Stimulated activated CD4-positive, alpha-beta T cell treated with anti-CD3 and anti-CD28 coated beads, Interleukin-1b, Interleukin-23, amount 100 ng/mL, for 48 hours (primary cell): ENCODE measurements at places on chromosomes 11 and 22.
A peak's percentile ranks its signal among the peaks of the same experiment; 100 is the strongest.

- DNase-seq = no peak
Observed at GRCh38 chr11:722346-722811, 16.3 kb downstream of the EPS8L2 start.

DNA sequence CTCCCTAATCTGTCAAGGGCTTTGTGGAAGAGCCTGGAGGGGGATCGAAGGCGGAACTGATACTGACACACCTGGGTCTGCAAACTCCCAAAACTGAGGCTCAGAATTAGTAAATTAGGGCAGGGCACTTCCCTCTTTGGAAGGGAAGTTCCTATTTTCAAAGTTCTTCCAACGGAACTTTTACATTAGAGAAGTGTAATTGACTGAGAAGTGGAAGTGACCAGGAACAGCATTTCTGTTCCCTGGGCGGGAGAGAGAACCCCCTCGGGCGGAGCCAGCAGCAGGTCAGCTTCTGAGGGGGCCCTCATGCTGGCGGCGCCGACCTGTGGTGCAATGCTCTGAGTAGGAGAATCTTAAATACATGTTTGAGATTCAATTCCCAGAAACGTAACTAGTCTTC, 1.1 kb upstream of the CBL start:
- DNase-seq = no peak

GRCh38 chr11:79040348-79040747, 400.5 kb downstream of the TENM4 start:
- DNase-seq = no peak

- no peak for DNase-seq
Observed at GRCh38 chr11:12377106-12377823, at the start of gene PARVA. Gene PARVA, plus strand, starts transcription at chr11:12377571. Its CDS starts 77 bp downstream, at chr11:12377648.

- no peak for DNase-seq
Observed at GRCh38 chr11:57438345-57439285, 11.7 kb upstream of the SLC43A3 start.

DNA sequence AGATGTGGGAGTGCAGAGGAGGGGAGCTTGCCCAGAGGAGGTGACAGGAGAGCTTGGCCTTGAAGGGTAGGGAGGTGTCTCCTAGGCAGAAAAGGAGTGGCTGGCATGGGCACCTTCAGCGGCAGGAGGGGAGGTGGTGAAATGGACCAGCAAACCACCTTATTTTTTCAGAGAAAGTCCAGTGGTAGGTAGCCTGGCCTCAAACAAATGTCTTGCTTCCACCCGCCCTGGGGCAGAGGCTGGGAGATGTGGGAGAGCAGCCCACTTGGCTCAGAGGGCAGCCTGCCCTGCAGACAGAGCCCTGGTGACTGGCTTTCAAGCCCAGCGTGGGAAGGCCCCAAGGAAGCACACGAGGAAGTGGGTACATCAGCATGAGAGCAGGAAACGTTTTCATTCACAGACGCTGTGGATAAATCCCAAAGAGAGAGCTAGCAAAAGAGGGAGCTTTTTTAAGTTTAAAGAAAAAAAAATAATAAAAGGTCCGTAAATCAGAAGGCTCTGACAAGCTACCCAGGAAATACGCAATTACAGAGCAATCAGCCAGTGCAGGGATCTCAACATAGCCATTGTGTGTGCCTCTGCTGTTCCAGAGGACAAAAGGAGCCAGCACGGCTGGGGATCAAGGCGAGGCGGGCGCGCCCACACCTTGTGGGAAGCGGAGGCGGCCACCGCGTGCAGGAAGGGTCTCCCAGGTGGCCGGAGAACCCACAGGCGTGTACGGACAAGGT, 238.7 kb upstream of the PLET1 start:
- no peak for DNase-seq

DNA sequence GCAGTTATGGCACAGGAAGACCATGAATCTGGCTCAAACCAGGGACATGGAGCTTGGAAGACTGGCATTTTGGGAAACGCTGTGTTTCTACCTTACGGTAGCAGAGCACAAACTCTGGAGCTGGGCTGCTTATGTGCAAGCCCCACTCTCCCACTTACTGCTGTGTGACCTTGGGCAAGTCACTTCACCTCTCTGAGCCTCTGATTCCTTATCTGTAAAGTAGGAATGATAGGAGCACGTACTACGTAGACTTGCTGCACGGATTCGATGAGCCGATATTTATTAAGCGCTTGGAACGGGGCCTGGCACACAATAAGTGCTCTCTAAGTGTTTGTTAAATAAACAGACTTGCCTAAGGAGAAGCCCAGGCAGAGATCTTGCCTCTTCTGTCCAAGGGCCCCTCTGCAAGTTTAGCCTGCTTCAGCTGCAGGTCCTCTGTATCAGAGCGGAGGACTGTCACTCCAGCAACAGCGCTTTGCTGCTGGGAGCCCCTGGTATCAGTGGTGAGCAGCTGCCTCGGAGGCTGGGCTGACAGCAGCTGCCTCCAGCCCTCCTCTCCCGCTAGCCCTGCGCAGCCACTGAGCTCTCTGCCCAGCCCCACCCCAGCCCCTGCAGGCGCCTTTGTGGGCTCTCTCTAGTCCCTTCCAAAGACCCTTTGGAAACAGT, 96.9 kb upstream of the ANO1 start:
- DNase-seq = no peak

- DNase-seq = no peak
Observed at GRCh38 chr11:3709977-3710376, 38.8 kb upstream of the CHRNA10 start.

DNA sequence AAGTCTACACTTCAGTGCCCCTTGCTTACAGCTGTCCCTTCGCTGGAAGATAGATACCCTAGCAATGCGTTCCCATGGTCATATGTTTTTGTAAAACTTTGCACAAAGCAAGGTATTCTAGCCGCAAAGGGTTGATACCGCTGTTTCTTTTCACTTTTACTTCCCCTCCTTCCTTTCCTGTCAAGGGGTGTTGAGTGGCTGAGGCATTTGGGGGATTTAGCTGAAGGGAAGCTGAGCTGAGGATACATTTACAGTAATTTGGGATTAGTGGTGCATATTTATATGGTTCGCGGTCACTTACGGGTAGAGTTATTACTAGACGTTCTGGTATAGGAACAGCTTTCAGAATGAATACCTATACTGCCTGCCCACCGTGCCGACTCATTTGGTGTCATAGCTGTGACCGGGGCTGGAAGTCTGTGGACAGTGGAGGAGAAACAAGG, 86.9 kb upstream of the WNT11 start:
- peak; percentile 50 for DNase-seq

DNA sequence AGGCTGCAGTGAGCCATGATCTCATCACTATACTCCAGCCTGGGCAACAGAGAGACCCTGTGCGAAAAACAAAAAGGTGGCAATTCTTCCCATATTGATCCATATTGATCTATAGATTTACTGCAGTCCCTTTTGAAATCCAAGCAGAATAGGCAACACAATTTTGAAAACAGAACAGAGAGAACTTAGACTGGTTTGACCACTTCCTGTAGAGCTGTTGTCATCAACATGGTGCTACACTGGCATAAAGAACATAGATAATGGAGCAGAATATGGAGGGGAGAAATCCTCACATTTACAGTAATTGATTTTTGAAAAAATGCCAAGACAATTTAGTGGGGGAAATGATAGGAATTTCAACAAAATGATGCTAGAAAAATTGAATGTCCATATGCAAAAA, 34.1 kb downstream of the GRK3 start:
- no peak for DNase-seq

DNA sequence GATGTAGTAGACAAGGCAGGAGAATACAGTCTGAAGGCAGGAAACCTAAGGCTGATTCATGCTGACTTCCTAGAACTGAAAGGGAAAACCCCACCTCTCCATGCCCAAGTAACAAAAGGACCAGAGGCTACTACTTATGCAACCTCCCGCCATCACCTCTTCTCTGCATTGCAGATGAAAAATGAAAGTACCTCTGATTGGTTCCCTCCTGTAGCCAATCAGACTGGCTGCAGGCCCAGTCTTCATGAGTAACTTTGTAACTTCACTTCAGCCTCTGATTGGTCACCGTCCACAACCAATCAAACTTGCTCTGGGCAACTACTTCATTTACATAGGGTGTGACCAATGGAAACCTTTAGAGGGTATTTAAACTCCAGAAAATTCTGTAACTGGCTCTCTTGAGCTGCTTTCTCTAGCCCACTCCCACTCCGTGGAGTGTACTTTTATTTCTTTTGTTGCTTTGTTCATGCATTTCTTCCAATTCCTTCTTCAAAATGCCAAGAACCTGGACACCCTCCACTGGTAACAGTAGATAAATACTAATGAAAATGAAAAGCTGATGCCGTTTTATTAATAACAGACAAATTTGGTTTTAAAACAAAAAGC, 5.2 kb upstream of the MAP6 start:
- DNase-seq = peak; percentile 65

DNA sequence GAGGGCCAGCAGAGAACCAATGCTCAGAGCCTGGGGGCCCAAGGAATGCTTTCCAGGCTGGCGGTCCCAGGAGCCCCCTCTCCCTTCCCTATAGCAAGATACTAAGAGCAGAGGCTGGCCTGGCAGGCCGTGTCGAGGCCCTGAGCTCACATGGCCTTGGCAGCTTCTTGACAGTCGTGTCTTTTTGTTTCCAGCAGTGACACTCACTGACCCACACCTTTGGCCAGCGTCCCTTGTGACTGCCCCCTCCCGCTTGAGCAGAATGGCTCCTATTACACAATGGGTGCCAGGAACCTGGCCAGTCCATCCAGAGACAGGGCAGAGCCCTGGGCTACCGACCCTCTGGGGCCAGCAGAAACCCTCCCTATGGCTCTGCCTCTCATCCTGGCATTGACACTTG, 6.4 kb upstream of the CCND1 start:
- DNase-seq = no peak

DNA sequence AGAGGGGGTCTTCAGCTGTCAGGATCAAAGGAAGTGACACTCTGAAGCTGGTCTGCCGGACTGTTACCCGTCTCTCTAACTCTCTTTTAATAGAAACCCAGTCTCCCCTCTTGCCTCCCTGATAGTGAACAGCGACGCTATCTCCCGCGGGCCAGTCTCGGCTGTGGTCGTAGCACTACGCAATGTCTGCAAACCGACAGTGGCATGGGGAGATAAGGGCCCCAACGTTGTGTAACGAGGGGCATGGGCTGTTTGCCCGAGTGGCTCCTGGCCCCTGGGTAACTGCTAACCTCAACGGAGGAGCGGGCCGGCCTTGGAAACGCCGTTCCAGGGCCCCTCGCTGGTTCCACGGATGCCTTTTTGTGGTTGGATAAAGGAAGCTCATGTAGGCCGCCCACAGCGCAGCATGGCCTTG, 23.3 kb downstream of the ZBTB16 start:
- no peak for DNase-seq

GRCh38 chr11:69126286-69126685, 29.4 kb upstream of the SMIM38 start:
- DNase-seq = no peak

DNA sequence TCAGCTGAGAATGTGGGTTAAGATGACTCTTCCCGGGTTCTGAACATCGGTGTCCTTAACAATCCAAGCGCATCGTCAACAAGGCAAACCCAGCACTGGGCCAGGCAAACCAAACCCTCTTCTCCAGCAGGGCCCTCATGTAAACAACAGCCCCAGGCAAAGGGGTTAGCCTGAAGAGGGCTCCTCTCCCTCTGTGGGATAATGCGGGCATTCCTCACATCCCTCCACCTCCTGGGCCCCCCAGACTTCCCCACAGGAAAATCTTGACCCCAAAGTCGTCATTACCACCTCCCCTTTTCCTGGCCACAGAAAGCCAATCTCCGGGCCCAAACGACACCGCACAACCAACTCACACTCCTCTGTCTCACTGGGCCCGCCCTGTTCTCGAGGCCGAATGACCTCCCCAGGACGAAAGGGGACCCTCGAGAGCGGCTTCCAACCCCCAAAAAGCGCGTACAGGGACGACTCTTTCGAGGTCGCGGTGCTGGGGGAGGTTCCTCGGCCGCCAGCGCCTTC, 566 bp downstream of the DDB1 start:
- DNase-seq = peak; percentile 8

- DNase-seq = no peak
Observed at GRCh38 chr11:93114304-93114703, 83.5 kb downstream of the SLC36A4 start.

DNA sequence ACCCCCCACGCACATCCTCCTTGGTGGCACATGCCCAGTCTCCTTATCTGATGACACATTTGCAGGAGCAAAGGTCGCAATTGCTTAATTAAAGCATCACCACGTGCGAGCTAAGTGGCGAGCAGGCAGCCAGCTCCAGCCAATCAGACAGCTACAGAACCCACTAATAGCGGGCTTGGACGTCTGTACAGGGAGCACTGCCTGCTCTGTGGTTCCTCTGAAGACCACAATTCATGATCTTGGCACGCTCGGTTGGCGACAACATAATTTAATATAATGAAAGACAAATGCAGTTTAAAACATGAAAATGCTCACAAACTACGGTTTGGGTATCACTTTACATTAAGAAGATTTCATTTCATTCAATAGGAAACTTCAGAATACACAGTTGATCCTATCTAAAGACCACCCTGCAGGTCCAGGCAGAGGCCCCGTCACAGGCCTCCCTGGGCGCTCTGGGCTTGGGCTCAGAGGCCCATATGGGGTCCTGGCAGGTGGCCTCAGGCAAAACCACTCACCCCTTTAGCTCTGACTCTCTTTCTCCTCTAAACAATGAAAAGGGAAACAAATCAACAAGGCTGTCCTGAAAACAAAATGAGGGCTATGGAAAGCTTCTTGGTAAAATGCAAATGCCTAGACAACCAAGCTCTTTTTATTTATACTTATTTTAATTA, 10.4 kb downstream of the PACSIN2 start:
- no peak for DNase-seq

GRCh38 chr22:38043151-38044039, 13.8 kb upstream of the PICK1 start:
- no peak for DNase-seq

DNA sequence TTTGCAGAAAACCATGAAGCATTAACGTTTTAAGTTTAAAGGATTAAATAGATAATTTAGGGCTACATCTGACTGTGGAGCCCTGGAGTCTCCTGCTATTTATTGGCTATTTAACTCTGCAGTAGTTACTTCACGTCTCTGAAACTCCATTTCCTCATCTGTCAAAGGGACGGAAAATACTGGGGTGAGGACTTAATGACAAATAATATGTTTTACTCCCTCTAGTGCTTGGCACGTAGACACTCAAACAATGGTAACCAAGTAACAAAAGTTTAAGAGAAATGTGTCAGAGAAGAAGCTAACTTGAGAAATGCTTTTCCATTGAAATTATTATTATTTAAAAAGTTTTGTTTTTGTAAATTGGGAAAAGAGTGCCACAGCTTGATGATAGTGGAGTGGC, 130.7 kb upstream of the RCN1 start:
- no peak for DNase-seq

GRCh38 chr11:65555693-65556231, 2.4 kb downstream of the LTBP3 start:
- no peak for DNase-seq

DNA sequence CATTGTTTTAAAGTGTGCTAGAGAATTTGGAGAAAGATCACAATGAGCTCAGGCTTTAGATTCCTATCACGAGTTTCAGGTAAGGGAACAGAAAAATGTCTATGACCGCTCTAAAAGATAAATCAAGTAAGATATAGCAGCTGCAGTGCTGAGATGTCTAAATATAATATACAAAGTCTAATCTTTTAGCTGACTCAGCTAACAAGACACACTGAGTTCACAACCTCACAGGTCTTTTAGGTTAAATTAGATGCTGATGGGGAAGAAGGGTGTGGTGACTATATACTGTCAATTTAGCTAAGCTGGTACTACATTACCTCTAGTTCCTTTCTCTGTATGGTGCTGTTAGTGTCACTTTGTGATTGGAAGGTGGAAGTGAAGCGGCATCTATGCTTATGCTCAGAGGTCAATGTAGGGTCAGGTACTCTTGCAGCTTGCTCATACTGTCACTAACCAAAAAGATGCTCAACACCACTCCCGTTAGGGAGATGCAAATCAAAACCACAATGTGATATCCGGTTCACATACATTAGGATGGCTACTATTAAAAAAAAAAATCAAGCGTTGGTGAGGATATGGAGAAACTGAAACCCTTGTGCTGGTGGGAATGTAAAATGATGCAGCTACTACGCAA, 283.5 kb downstream of the SWAP70 start:
- no peak for DNase-seq
